ENCODE measurements at places on chromosomes 13 and 19. TPM values are rescaled to one million over a fixed set of nuclear protein-coding genes. Genes with fewer than 3 reads are reported as not detected.
A peak's percentile ranks its signal among the peaks of the same experiment; 100 is the strongest.

DNA sequence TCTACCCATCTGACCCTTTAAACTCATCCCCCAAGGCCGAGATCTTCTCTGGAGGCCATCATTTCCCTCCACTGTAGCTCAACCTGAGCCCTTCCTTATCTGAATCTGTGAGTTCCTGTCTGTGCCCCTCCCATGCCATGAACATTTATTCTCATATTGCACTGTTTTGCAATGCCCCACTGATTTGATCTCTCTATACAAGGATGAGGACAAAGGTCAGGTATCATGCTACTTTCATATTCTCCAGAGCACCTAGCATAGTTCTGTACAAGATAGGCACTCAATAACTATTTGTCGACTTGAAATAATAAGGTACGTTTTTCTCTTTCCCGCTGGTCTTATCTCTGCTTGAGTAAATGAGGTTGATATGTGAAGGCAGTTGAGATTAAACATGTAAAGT, 135.5 kb downstream of the KLF5 start:
- DNase-seq = no peak

GRCh38 chr19:907183-907853, 5.7 kb downstream of the R3HDM4 start:
- no peak for DNase-seq

Gene DLL3
- total RNA-seq = 2.6 TPM

DNA sequence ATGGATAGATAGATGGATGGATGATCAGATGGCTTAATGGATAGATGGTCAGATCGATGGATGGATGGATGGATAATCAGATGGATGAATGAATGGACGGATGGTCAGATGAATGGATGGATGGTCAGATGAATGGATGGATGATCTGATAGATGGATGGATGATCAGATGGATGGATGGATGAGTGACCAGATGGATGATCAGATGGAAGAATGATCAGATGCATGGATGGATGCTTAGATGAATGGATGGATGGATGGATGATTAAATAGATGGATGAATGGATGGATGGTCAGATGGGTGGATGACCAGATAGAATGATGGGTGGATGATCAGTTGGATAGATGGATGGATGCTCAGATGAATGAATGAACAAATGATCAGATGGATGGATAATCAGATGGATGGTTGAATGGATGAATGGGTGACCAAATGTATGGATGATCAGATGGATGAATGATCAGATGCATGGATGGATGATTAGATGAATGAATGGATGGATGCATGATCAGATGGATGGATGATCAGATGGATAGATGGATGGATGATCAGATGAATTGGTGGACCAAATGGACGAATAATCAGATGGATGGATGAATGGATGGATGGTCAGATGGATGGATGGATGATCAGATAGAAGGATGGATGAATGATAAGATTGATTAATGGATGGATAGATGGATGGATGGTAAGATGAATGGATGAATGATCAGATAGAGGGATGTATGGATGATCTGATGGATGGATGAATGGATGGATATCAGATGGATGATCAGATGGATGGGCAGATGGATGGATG, 205.1 kb downstream of the TEX29 start:
- no peak for DNase-seq

Gene N4BP2L1
- 0.19 TPM for total RNA-seq

GRCh38 chr19:6039566-6040225, 61.8 kb upstream of the RANBP3 start:
- DNase-seq = no peak

Gene TIMM29
- 34.7 TPM for total RNA-seq

DNA sequence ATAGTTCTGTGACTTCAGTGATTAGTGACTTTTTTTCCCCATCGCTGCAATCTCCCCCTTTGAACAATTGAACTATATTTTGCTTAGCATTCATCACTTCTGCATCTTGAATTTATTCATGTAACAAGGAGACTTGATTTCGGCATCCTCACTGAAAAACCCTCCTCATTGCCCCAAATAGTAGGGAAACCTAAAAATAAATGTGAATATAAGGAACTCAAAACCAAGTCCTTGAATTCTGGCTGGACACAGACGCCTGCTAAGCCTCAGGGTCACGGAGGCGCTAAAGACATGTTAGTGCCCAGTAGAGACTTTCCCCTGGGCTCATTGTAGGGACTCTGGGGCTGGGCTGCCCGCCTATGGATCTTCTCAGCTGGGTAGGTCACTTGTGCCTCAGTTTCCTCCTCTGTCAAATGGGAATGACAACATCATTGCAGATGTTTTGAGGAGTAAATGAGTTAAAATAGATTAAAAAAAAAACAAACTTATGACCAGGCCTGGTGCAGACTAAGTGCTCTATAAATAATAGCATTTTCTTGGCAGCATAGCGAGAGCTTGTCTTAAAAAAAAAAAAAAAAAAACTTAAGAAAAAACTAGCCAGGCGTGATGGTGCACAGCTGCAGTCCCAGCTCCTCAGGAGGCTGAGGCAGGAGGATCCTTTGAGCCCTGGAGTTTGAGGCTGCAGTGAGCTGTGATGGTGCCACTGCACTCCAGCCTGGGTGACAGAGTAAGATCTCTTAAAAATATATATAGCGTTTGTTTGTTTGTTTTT, 1.8 kb upstream of the ADGRE5 start:
- DNase-seq = no peak

DNA sequence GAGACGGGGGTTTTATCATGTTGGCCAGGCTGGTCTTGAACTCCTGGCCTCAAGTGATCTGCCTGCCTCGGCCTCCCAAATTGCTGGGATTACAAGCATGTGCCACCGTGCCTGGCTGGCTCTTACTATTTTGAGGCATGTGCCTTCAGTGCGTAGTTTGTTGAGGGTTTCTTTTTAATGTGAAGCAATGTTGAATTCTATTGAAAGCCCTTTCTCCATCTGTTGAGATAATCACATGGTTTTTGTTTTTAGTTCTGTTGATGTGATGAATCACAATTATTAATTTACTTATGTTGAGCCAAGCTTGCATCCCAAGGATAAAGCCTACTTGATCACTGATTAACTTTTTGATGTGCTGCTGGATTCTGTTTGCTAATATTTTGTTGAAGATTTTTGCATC, 290.9 kb downstream of the KCNRG start:
- no peak for DNase-seq

GRCh38 chr13:93226065-93226622, 463 bp upstream of the GPC6 start:
- no peak for DNase-seq

DNA sequence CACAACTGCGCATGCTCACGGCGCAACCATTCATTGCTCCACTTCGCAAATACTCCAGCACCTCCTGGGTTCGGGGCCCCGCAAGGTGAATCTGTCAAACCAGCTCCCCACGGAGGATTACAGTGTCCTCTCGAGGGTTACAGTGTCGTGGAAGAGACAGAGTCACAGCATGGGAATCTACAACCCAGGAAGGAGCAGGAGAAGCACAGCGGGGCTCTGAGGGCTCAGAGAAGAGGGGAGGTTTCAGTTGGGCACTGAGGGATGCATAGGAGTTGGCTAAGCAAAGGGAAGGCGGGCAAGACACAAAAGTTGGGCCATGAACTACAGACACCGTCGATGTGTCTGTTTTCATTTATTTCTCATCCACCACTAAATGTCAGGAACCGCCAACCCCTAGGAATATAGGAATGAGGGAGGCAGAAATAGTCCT, 1.0 kb upstream of the GTF2F1 start:
- no peak for DNase-seq

DNA sequence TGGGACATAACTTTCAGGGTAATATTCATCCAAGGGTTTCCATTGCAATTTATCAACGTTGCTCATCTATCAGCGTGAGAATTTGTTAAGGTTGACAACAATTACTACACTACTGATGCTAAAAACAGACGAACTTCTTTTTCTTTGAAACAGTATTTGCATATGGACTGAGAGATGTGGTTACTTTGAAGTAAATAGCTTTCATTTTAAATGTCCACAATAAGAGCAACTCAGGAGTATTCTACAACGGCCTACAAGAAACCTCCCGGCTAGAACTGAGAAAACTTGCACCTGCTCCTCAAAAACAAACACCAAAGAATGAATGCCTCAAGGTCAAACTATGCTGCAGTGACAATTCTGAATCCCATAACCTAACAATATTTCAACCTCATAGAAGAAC, 238.4 kb downstream of the IRS2 start:
- no peak for DNase-seq

DNA sequence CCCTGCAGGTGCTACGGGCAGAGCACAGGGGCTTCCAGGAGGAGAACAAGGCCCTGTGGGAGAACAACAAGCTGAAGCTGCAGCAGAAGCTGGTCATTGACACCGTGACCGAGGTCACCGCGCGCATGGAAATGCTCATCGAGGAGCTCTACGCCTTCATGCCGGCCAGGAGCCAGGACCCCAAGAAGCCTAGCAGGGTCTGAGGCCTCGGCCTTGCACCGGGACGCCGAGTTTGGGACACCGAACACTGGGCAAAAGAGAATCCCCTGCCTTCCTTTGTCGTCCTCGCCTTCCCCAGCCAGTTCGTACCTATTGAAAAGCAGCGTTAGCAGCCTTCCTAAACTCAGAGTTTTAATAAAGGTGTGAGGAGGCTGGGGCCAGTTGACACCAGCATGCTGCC, 12.1 kb downstream of the CBY2 start:
- no peak for DNase-seq

DNA sequence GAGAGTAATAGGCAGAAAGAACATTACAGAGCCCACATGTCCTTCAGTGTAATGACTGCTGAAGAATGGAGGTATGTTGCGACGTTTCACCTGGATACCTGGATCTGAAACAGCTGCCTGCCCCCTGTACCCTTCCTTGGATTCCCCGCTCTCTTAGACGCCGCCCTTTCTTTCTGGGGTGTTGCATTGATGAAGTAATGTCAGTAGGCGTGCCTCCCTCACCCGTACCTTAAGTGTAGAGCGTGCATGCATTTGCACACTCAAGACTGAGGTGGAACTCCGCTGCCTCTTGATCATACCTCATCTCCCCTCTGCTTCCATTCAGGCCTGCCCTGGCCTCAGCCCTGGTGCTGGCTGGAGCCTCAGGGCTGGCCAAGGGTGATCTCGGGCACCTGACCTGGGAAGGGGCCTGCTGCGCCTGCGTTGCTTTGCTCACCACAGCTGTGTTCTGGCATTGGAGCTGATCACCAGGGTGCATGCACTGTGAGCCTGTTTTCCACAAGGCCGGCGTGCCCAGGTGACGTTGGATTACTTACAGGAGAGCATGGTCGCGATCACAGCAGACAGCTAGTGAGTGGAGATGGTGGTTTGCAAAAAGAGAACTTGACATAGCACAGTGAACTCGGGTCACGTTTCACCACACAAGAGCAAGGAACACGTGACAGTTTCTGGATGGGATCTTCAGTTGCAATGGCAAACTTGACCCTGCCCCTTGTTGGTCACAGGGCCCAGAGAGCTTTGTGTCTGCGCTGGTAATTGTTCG, 99.0 kb downstream of the ARHGEF7 start:
- DNase-seq = no peak

DNA sequence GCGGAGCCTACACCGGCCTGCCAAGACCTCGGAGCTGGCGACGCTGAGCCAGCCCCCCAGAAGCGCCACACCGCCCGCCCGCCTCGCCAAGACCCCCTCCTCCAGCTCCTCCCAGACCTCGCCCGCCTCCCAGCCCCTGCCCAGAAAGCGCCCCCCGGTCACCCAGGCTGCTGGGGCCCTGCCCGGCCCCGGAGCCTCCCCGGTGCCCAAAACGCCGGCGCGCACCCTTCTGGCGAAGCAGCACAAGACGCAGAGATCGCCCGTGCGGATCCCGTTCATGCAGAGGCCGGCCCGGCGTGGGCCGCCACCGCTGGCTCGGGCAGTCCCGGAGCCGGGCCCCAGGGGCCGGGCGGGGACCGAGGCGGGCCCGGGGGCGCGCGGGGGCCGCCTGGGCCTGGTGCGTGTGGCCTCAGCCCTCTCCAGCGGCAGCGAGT, 10.2 kb downstream of the C19orf25 start:
- DNase-seq = peak; percentile 38

- no peak for DNase-seq
Measured at GRCh38 chr13:103007427-103007762, 58.8 kb downstream of the SLC10A2 start.

GRCh38 chr13:88162076-88162702, 491.0 kb downstream of the SLITRK5 start:
- no peak for DNase-seq

Gene CEACAM8
- total RNA-seq = not detected

GRCh38 chr19:19137556-19138108, 646 bp downstream of the TMEM161A start:
- DNase-seq = no peak

Gene FOXA3
- not detected for total RNA-seq

Gene RYR1
- 0.06 TPM for total RNA-seq

Gene ITGBL1
- total RNA-seq = 163 TPM

Gene RGS9BP
- 0.69 TPM for total RNA-seq

Gene MCEMP1
- not detected for total RNA-seq

Gene F10
- total RNA-seq = 1.1 TPM

All from LHCN-M2 (cell line).